Ovary (tissue), 10 donors: ENCODE measurements at places on chromosomes 13 and 19. TPM values are rescaled to one million over a fixed set of nuclear protein-coding genes. Genes with fewer than 3 reads are reported as not detected.
A peak's percentile ranks its signal among the peaks of the same experiment; 100 is the strongest.

DNA sequence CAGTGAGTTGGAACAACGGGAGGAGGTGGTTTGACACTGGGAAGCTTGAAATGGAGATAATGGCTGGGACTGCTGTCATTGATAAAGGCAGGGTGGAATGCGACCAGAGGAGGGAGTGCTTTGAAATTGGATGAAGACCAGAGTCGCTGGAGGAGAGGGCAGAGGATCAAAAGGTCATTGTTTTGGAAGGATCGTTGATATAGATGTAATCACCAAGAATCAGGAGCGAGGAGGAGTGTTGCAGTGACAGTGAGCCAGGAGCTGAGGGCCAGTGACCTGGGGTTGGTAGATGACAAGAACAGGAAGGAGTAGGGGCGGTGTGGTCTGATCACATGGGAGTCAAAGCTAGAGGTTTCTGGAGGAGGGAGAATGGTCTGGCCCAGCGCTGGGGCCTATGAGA, 25.3 kb downstream of the TM9SF2 start:
- no peak for DNase-seq

GRCh38 chr13:110047496-110047895, 259.5 kb downstream of the COL4A1 start:
- peak; percentile 34 for DNase-seq

GRCh38 chr19:8206147-8207087, 2.8 kb upstream of the CERS4 start:
- no peak for DNase-seq

DNA sequence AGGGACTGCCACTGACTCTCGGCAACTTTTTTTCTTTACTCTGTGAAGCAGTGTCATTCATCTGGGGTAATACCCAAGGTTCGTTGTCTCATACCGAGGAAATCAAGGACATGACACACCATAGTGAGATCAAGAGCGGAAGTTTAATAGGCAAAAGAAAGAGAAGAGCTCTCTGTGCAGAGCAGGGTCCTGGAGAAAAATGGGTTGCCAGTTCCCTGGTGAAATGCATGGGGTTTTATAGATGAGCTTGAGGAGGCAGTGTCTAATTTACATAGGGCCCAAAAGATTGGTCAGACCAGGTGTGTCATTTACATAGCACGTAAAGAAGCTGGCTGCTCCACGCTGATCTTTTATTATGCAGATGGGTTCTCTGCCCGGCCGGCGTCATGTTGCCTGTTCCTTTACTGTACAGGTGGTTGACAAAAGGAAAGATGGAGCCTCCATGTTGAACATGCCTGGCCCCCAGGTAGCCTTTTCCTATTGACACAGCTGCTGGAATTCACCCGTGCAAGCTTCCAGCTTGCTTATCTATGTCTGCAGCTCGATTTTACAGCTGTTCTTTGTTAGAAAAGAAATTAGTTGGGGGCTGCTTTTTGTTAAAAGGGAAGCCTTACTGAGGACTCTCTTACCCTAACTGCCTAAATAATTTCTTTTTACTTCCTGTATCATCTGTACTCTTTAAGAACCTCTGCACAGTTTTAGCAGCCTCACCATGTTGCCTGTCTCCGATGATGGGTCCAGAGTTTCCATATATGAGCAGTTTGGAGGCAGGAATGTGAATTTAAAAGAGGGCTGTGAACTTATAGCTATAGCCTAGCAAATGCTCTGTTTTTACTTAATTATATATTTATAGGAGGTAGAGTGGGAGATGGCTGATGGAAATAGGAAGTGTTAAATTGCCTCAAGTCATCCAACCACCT, 98.0 kb upstream of the DIAPH3 start:
- DNase-seq: no peak

DNA sequence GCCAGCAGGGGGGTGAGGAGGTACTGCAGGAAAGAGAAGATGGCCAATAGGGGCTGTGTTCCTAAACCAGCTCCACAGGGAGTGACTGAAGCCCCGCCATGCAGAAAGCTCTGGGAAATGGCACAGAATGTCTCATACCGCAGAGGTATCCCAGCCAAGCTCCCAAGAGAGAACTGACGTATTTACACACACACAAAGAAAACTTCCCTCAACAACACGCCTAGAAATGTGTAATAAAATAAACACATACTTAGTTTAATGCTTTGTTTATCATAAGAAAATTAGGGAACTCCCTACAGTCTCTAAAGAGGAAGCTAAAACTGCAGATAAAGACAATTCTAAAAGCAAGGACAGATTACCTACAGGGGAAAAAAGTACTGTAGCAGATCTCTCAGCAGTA, 40.0 kb downstream of the ESD start:
- DNase-seq: no peak

GRCh38 chr19:13463296-13463695, 43.0 kb downstream of the CACNA1A start:
- no peak for DNase-seq

GRCh38 chr13:41548031-41548430, 90.7 kb downstream of the RGCC start:
- no peak for DNase-seq

GRCh38 chr19:50486823-50487515, 10.3 kb upstream of the GARIN5A start:
- DNase-seq: no peak

- no peak for DNase-seq
These were observed 322.9 kb downstream of the GPC6 start for GRCh38 chr13:93549326-93550005.

DNA sequence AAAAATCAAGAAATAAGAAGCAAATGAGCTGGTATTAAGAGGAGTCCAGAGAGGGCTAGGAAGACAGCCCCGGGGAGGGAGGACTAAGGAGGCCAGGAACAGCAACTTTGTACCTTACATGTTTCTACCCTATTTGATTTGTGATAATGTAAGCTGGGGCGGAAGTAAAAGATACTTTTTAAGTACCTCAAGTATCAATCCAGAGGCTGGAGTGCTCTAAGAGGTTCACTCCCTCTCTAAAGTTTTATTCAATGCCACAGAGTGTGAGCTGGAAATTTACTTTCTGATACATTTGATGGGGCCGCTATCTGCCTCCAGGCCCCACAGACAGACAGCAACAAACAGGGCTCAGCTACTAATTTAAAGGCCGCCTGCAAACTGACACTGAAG, 11.4 kb downstream of the MLLT1 start:
- DNase-seq: no peak

GRCh38 chr13:104996022-104996421, 1539.4 kb downstream of the EFNB2 start:
- DNase-seq: no peak

DNA sequence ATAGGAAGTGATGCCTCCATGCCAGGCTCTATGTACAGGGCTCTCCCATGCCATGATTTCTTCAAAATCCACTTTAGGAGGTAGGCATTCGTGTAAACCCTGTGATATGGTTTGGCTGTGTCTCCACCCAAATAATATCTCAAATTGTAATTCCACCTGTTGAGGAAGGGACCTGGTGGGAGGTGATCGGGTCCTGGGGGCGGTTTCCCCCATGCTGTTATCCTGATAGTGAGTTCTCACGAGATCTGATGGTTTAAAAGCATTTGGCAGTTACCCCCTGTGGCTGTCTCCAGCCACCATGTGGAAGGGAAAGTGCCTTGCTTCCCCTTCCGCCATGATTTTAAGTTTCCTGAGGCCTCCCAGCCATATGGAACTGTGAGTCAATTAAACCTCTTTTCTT, 8.1 kb downstream of the SARS2 start:
- no peak for DNase-seq

GRCh38 chr19:53981376-53981951, 10.0 kb upstream of the CACNG6 start:
- no peak for DNase-seq

GRCh38 chr19:35935911-35936737, at the start of gene LRFN3:
Gene LRFN3 (plus strand): TSS chr19:35936374. CDS start chr19:35939426, 3,052 bp downstream.
- peak; percentile 77 for DNase-seq

GRCh38 chr13:21243045-21243897, 66.8 kb downstream of the MRPL57 start:
- DNase-seq: no peak

DNA sequence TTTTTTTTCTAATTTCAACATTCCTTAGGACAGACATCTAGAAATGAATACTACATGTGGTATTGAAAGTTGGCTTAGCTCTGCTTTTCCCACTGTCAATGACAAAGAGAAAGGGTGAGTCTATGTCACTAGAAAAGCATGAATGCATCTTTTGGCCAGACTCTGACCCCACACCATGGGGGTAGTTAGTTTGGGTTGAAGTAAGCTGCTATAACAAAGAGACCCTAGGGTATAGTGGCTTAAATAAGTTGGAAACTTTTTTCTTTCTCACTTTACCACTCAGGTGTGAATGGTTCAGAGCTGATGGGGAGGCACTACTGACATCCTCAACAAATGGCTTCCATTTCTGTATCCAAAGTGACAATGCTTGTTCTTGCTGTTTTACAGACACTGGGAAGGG, 161.5 kb downstream of the DLEU7 start:
- DNase-seq: no peak

DNA sequence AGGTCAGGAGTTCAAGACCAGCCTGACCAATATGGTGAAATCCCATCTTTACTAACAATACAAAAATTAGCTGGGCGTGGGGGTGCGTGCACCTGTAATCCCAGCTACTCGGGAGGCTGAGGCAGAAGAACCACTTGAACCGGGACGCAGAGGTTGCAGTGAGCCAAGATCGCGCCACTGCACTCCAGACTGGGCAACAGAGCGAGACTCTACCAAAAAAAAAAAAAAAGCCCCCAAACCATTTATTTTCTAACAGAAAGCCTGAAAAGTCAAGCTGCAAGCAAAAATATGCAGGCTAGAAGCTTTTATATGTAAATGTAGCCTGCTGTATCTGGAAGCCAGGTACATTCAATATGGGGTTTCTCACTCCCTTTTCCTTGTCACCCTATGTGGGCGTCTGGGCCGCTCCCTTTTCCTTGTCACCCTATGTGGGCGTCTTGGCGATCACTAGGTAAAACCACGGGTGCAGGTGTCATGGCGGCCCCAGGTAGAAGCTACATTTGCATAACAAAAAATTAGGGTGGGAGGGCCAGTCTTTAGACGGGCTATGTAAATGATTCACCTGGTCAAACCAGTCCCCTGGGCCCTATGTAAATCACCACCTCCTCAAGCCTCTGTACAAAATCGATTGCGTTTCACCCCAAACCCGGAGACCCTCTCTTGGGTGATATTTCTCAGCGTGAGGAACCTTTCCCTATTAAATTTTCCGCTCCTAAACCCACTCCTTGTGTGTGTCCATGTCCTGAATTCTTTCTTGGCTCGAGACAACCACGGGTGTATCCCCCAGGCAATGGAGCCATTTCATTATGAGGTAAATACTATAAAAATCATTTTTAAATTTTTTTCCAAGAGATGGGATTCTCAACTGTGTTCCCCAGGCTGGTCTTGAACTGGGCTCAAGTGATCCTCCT, 2.1 kb downstream of the TRIM13 start:
- DNase-seq: no peak

DNA sequence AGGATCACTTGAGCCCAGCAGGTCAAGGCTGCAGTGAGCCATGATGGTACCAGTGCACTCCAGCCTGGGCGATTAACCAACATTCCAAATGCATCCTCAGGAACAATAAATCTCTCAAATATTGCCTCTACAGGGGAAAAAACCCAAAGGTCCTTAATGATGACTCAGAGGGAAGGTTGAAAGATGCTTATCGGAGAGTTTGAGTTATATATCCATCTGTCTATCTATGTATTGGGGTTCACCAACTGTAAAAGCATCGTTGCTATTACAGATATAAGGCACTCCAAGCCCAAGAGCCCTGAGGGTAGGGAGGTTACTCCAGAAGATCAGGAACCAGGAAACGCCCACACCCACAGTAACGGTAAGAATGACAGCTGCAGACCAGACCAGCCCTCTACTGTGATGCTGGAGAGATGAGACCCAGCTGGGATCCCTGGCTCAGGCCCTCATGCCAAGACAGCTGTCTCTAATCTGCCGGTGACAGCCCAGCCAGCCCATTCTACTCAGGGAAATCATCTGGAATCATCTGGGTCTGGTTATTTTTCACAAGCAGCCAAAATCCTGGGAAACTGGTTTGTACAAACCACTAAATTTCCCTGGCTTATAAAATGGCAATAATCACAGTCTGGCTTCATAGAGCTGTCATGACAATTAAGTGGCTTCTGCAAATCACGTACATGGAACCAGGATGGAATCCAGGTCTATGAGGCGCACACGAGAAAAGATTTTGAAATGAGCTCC, 23.8 kb downstream of the TEX101 start:
- DNase-seq: peak; percentile 45

- DNase-seq: no peak
These were observed 16.4 kb downstream of the DIAPH3 start for GRCh38 chr13:60147361-60147760.

GRCh38 chr13:30153545-30154426, 153.6 kb downstream of the KATNAL1 start:
- DNase-seq: no peak

- no peak for DNase-seq
These were observed 955.6 kb downstream of the PCDH17 start for GRCh38 chr13:58587183-58587582.

- DNase-seq: no peak
These were observed 6.0 kb downstream of the C13orf42 start for GRCh38 chr13:51105046-51105445.

DNA sequence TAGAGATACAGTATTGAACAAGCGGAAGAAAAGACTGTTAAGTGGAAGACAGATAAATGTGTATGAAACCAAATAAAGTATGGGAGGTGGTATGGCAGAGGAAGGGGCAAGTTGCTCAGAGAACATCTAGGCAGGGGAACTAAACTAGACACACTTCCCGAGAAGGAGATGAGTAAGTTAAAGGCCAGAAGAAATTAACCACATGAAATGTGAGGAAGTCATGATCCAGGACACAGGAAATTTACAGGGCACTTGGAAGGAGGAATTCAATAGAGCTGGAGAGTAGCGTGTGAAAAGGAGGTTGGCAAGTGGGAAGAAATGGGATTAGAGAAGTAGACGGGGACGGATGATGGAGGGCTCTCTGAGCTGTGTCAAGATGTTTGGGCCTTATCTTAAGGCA, 208.8 kb downstream of the COG6 start:
- DNase-seq: no peak

DNA sequence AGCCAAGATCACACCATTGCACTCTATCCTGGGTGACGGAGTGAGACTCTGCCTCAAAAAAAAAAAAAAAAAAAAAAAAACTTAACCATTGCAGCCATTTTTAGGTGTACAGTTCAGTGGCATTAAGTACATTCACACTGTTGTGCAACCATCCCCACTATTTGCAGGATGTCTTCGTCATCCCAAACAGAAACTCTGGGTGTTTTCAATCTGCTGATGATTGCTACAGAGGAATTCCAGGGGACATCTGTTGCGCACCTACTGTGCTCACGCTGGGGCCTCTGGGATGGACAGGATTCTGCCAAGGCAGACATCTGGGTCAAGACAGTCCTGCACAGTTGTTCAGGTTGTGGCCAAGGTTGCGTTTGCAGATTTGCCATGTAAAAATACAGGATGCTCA, 2.4 kb upstream of the APOC4 start:
- DNase-seq: no peak

ZNF793 gene
- 9.8 TPM for total RNA-seq

KLHL26 gene
- 15.7 TPM for total RNA-seq

IGLON5 gene
- not detected for total RNA-seq

CD209 gene
- total RNA-seq: 1.4 TPM

ADGRE2 gene
- total RNA-seq: 1.0 TPM

SPTBN4 gene
- total RNA-seq: 9.4 TPM

PSG1 gene
- total RNA-seq: not detected

KIR3DL2 gene
- not detected for total RNA-seq

UPK1A gene
- not detected for total RNA-seq

NPAS1 gene
- total RNA-seq: not detected

ZSCAN22 gene
- 6.1 TPM for total RNA-seq

CYP2A6 gene
- total RNA-seq: 1.9 TPM

DMAC2 gene
- 33.9 TPM for total RNA-seq
